ENCODE measurements at places on chromosomes 12 and 14.

GRCh38 chr12:89247967-89248366 lies 104.3 kb downstream of the DUSP6 start:
- no peak for DNase-seq

- DNase-seq = no peak
Measured at GRCh38 chr12:12887471-12887870, 3.9 kb upstream of the GPRC5A start.

DNA sequence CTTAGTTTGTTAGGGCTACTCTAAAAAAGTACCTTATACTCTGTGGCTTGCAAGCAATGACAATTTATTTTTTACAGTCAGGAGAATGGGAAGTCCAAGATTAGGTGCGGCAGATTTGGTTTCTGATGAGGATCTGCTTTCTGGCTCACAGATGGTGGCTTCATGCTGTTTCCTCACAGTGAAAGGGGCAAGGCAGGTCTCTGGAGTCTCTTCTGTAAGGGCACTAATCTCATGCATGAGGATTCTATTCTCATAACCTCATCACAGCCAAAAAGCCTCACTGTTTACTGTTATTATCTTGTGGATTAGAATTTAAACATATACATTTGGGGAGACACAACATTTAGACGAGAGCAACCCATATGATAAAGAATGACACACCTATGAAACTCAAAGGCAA lies 1957.4 kb upstream of the SEL1L start:
- DNase-seq = no peak

GRCh38 chr12:63876980-63877379 lies 32.5 kb downstream of the SRGAP1 start:
- no peak for DNase-seq

DNA sequence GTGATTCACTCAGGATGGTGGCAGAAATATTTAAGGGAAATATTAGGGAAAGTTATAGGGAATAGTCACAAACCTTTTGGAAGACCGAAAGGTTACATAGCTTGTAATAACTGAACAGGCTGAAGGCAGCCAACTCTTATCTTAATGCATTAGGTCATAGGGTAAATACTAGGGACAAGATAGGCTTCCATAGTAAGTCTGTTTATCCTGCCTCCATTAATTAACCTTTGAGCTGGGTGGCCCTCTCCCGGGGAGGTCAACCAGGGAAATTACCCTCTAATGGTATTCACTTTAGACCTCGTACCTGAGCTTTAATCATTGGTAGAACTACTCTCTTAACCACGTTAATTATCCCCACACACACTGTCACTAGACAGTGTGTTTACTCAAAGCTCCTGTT lies 981.8 kb downstream of the SLC16A7 start:
- DNase-seq = no peak

- DNase-seq = no peak
Measured at GRCh38 chr12:66041651-66042363, 88.7 kb downstream of the LLPH start.

DNA sequence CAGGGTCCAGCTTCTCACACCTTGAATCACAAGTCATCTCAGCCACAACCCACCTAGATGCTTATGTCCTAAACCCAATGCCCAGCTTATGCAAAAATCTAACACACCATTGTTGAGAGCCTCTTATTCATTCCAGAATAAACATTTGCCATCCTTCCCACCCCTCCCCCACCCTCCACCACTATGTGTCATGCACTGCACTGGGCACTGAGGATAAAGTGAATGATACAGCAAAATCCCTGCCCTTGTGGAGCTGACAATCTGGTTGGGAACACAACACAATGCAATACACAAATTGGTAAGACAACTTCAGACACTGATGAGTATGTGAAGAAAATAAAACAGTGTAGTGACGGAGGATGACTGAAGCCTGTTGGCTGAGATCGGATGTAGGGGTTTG lies 1.4 kb upstream of the GLTP start:
- DNase-seq = no peak

DNA sequence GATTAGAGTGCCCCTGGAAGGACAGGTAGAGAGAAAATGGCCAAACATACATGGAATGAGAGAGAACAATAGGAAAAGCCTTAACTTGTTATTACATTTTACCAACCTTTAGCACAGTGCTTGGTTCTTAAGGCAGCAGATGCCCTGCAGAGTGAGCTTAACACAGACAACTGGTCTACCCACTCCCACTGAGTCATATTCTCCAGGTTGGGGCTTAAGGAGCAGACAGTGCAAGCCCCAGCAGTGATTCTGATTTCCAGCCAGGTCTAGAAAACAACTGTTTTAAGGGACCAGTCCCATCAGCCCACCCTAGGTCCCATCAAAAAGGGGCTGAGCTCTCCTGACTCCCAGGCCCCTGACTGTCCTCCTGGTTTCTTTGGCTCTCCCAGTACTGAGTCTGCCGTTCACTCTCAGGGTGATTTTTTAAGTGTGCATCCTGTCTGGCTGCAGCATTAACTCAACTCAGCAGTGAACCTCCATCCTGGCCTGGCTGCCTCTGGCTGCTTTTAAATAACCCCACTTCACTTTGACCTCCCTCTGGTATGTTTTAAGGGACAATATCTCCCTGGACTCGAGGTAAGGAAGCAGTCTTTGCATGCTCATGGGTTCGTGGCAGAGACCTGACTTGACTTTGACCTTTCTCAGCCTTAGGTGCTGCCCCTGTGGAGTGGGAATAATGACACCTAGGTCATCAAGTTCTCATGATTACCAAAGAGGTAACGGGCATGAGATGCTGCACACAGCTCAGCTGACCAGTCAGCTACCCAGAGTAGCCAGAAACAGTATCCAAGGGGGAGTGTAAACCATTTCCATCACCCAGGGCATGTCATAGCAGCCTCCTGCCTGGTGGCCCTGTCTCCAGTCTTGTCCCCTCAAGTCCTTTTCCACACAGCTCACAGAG lies 210.7 kb upstream of the PWP1 start:
- no peak for DNase-seq

- no peak for DNase-seq
Measured at GRCh38 chr12:56221232-56221756, 428 bp downstream of the RNF41 start.

- DNase-seq = no peak
Measured at GRCh38 chr12:1279050-1279449, 288.0 kb downstream of the ERC1 start.

- no peak for DNase-seq
Measured at GRCh38 chr12:121812921-121813896, 9.4 kb downstream of the SETD1B start.

GRCh38 chr14:76309572-76310162 lies 66.3 kb upstream of the ESRRB start:
- DNase-seq = no peak

GRCh38 chr14:89641495-89642175 lies 224.6 kb upstream of the FOXN3 start:
- no peak for DNase-seq

DNA sequence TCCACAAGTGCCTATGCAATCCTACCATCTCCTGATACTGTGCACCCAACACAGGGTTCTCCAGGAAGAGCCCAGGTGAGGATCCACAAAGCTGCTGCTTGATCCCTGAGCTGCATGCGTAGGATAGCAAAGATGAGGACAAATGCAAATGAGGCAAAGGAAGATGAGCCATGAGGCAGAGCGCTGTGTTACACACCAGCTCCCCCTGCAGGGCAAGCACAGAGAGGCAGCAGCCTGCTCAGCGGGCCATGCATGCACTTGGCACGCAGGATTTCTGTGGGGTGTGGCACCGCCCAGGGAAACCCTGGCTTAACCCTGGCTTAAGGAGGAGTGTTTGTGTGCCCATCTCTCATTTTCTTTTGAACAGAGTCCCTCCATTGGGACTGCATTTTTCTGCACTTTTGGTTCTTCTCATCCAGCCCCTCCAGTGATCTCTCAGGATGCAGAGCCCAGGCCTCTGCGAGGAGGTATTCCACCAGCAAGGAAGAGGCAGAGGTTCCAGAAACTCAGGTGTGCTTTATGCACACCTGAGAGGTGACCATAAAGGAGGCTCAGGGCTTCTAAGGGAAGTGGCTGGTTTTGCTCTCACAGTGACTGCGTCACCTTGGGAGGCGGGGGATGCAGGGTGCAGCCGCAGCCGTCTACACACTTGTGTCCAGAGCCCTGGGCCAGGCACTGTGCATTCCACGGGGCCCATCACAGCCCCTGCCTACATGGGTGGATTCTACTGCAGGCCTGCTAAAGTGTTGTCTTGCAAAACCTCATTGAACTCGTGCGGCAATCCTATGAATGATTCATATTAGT lies 973.3 kb upstream of the TMEM132C start:
- DNase-seq = peak; percentile 39

- DNase-seq = no peak
Measured at GRCh38 chr12:57609101-57609780, 2.0 kb upstream of the ARHGEF25 start.

GRCh38 chr12:8123124-8123912 lies at the start of gene CLEC4A:
CLEC4A (plus strand) TSS chr12:8123617; CDS start chr12:8123879, 262 bp downstream.
- DNase-seq = no peak

DNA sequence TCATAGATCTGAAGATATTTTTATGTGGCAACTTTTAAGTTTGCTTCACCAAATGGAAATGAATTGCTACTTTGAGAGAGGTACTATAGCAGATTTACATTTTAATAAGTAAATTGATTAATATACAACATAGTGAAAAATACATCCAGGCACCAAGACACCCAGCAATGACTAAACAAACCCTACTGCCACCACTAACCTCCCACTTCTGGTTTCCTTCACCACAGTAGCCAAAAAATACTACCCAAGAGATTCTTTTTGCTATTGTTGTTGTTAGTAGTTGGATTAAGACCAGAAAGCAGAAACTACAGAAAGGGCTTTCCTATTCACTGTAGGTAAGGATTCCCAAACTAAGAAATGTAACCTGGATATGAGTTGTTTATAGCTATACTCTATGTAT lies 54.1 kb downstream of the COCH start:
- DNase-seq = no peak

DNA sequence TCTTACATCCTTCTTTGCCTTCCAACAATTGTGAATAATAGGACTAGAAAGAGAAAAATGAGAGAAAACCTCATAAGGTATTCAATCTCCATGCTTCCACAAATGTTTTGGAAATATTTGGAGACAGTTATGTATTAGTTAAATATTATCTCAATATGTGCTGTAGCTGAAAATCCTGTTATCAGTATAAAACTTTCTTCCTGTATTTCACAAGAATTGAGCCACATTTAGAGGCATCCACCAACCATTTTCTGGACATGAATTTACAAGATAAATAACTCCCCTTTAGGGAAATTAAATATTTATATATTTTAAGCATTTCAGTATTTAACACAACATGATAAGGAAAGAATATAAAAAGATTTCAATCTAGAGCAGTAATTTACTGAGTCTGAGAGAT lies 200.3 kb downstream of the GPHN start:
- no peak for DNase-seq

GRCh38 chr14:37753459-37753858 lies 158.0 kb downstream of the TTC6 start:
- no peak for DNase-seq

GRCh38 chr12:27551172-27551840 lies 27.3 kb downstream of the PPFIBP1 start:
- DNase-seq = no peak
